Endothelial cell of umbilical vein (primary cell): ENCODE measurements at places on chromosomes 16 and 17. TPM values are rescaled to one million over a fixed set of nuclear protein-coding genes. Genes with fewer than 3 reads are reported as not detected.
A peak's percentile ranks its signal among the peaks of the same experiment; 100 is the strongest.

DNA sequence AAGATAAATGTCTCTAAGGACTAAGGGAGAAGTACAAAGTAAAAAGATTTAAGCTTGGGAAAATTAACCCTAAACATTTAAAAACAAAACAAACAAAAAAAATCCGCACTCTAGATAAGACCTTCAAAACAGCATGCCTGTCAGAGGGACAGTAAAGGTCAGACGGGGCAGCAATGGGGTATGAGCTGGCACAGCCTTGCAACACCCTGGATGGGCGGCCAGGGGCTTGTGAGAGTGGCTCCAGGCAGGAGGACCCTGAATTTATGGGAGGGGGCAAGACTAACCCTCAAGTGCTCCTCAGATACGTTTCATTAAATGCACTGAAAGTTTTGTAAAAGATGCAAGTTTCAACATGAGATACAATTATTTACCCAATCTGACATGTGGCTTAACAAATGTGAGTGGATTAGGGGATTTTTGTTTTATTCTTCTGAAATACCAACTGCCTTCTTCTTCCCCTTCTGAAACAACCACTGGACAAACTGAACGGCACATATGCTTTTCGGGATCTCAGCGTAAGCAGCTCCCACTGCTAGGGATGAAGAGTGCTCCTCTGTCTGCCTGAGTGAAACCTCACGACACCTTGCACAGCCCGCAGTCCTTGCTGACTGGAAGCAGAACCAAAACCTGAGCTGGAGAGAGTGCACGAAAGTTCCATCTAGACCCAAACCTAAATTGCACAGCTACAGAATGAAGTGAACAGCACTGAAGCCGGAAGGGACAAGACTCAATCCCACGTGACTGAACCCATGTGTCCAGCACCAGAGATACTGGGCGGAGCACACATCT, 128.4 kb downstream of the ANKRD11 start:
- H3K4me1 ChIP-seq, result peaks cover 61% of the 10 kb centered on the region
- H3K4me3 ChIP-seq, result no peak overlapping the region
- no peak for DNase-seq
- no peaks in the 10 kb centered on the region for H3K27me3 ChIP-seq

DNA sequence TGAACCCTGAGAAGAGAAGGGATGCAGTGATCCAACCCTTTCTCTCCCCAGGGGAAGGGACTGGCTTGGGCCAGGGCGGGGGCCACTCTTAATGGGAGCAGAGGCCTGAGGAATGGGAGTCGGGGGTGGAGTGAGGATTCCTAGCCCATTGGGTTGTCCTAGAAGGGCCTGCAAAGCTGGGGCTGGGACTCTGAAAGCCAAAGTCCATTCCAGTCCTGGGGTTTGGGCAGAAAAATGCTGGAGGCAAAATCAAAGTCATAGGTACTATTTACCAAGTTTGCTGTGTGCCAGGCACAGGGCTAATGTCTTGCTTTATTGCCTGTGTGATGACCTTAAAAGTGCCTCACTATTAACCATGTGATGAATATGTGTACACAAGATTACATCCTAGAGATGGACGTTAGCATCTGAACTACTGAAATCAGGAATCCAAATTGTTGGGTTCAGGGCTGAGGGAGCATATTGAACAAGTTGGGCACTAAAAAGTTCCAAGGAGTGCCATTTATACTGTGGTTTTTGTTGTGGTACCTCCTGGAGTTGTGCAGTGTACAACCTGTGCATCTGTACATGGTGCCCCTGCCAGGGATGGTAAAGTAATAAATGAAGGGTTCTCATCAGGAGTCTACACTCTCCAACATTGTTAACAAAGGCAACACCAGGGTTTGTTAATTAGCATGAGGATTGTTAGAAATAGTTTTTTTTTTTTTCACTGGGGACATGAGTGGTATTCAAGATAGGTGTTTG, 84.4 kb upstream of the NKD1 start:
- DNase-seq, result no peak
- peaks cover 15% of the 10 kb centered on the region for H3K27me3 ChIP-seq
- H3K4me3 ChIP-seq, result no peak overlapping the region
- H3K36me3 ChIP-seq, result no peaks in the 10 kb centered on the region
- H3K4me1 ChIP-seq, result no peaks in the 10 kb centered on the region
- no peak overlapping the region for H3K27ac ChIP-seq

- H3K4me3 ChIP-seq, result no peak overlapping the region
- no peak for DNase-seq
- no peaks in the 10 kb centered on the region for H3K4me1 ChIP-seq
- H3K36me3 ChIP-seq, result no peaks in the 10 kb centered on the region
- H3K27me3 ChIP-seq, result no peaks in the 10 kb centered on the region
- H3K27ac ChIP-seq, result no peak overlapping the region
These were observed 983.9 kb upstream of the EEF2KMT start for GRCh38 chr16:6081320-6081976.

DNA sequence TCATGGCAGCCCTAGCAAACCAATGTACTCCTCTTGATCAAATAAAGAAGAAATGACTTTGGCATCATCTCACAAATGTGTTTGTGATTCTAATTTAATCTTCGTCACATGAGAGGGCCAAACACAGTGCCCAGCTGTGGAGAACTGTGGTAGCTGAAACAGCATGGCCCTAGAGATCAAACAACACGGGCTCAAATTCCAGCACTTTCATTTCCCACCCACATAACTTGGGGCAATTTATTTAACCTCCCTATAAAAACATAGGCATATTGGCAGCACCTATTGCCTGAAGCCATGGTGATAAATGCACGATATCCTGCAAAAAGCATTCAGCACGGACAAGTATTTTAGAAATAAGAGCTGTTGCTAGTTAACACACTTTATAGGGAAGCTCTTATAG, 2.5 kb downstream of the ACSM1 start:
- H3K27ac ChIP-seq, result no peak overlapping the region
- H3K27me3 ChIP-seq, result peaks cover 3% of the 10 kb centered on the region
- no peaks in the 10 kb centered on the region for H3K36me3 ChIP-seq
- H3K4me3 ChIP-seq, result no peak overlapping the region
- DNase-seq, result no peak
- no peaks in the 10 kb centered on the region for H3K4me1 ChIP-seq

DNA sequence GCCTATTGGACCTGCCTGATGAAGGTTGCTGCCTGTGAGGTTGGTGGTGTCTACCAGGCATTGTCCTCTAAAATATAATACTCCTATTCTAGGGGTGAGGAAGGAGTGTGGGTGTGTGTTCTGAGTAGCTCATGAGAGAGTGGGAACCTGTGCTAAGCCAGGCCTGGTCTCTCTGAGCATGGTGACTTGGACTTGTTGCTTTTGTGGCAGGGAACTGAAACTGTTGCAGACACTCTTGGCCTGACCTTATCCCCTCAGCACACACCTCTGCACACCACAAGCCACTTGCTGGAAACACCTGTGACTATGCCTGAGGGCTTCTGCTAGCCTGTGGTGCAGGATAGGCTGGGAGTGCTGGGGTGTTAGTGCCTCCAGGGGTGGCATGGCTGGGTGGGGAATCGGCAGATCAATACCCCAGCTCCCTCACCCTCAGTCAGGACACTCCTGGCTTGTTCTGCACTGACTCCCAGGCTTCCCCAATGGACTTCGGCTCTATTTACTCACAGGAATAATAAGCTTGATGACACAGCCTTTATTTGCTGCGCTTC, 29.9 kb downstream of the PLCG2 start:
- H3K27me3 ChIP-seq, result no peaks in the 10 kb centered on the region
- H3K27ac ChIP-seq, result no peak overlapping the region
- DNase-seq, result no peak
- H3K4me3 ChIP-seq, result no peak overlapping the region
- H3K36me3 ChIP-seq, result no peaks in the 10 kb centered on the region

Gene CD300A
- not detected in 2 replicates for total RNA-seq

Gene PNMT
- total RNA-seq, result not detected in 2 replicates

DNA sequence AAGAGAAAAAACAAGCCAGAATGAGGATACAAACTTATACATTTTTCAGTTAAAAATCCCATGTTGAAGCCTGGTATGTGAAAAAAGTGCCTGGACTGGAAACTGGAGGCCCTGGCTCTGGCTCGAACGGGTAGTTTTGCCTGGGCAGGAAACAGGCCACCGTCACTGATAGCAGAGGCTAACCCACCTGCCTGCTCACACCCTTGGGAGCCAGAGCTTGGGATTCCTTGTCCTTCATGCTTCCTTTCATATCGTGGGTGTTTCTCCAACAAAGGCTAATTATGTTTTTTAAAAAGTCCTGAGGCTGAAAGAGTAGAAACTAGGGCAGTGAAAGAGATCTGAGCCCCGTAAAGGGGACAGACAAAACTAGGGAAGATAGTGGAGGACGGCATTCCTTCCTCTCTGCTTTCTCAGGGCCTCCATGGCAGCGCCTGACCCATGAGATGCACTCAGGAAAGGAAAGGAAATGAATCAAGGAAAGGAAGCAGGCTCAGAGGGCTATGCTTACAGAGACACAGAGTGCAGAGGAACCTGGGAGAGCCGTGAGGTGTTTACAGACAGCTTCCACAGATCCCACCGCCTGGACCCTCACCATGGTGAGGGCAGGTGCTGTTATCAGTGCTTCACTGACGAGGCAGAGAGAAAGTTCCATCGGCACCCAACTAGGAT, 138.1 kb downstream of the PARN start:
- no peaks in the 10 kb centered on the region for H3K36me3 ChIP-seq
- no peak overlapping the region for H3K4me3 ChIP-seq
- no peaks in the 10 kb centered on the region for H3K27me3 ChIP-seq
- H3K4me1 ChIP-seq, result peaks cover 30% of the 10 kb centered on the region
- peak overlapping the region; percentile 86 for H3K27ac ChIP-seq
- peak; percentile 78 for DNase-seq

- H3K27me3 ChIP-seq, result no peaks in the 10 kb centered on the region
- H3K4me3 ChIP-seq, result no peak overlapping the region
- H3K27ac ChIP-seq, result no peak overlapping the region
- DNase-seq, result no peak
- H3K36me3 ChIP-seq, result no peaks in the 10 kb centered on the region
- H3K4me1 ChIP-seq, result no peaks in the 10 kb centered on the region
These were observed 259.0 kb upstream of the ZFHX3 start for GRCh38 chr16:73306901-73307413.
